Cardiac fibroblast (primary cell): ENCODE measurements at places on chromosomes 1 and 21.

DNA sequence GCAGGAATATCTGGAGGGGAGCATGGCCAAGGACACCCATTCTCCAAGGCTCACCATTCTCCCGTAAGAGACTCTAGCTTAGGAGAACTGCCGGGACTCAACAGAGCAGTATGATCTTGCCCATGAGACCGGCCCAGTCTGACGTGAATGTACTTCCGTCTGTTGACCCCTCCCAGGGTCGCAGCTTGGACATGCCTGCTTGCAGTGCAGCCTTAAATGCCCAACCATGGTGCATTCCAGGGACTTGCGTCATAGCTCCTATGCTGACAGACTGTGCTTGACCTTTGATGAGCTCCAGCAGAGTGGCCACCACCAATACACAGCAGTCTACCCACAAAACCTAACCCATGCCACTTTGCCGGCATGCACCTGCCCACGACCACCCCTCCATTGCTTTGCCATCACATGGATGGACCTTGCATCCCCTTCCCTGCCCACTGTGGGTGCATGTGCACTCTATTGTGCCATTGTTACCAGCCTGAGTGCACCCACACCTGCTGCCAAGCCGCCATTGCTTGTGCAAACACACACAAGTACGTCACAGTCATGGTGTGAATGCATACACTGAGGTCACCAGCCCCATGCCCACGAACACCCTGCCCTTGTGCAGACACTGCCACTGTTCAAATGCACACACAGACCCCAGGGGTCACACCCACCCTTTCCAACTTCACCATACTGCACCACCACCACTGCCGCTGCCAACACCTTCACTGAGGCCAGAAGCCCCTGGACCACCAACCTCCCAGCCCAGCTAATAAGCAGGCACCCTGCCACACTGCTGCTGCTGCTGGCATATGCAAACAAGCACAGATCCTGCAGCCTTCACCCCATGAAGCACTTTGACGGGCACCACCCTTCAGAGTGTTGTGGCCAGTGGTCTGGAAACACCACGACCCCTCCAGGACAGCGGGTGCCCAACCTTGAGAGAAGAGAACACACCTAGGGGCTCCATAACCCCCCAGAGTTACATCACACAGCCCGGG lies 1141.3 kb downstream of the BRINP3 start:
- no peak for DNase-seq

GRCh38 chr1:38444311-38444710 lies 397.7 kb upstream of the POU3F1 start:
- no peak for DNase-seq

GRCh38 chr1:78718566-78718965 lies 68.9 kb downstream of the IFI44 start:
- no peak for DNase-seq

DNA sequence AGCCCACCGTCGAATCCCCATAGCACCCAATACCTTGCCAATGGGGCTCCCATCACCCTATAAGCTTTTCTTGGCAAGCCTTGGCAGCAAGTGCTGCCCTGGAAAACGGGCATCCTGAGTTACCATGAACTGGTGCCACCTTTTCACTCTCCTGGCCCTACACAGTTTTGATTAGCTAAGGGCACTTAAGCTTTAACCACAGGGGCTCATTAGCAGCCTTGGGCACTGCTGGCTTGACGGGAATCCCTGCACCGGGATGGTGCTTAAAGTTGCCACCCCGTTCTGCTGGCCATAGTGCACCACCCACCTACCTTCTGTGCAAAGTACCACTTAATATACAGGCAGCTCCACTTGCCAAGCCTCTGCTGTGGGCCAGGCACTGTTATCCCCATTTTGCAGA lies 13.7 kb downstream of the PARS2 start:
- DNase-seq: no peak

GRCh38 chr21:45443595-45444181 lies 38.7 kb downstream of the COL18A1 start:
- no peak for DNase-seq

- DNase-seq: no peak
Measured at GRCh38 chr1:205353612-205354011, 3.1 kb downstream of the KLHDC8A start.

DNA sequence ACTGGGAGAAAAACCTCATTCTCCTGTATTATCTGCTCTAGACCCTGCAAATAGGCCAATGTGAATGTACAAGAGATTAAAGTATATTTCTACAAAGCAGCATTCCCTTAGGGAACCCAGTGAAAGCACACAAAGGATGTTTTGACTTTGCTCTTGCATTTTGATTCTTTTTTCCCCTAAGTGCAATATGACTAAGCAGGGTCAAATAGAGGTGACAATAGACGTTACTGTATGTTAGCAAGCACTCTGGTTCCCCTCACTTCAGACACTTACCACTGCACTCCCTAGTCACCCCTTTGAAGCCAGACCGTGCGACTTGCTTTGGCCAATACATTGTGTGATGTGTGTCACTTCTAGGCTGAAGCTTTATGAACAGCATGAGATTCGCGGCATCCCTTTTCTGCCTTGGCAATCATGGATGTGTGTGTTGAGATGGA lies 209.7 kb downstream of the RHOU start:
- peak; percentile 78 for DNase-seq

- no peak for DNase-seq
Measured at GRCh38 chr1:230826166-230826875, 42.0 kb downstream of the C1orf198 start.

- peak; percentile 49 for DNase-seq
Measured at GRCh38 chr1:153881751-153882150, 41.0 kb downstream of the GATAD2B start.

DNA sequence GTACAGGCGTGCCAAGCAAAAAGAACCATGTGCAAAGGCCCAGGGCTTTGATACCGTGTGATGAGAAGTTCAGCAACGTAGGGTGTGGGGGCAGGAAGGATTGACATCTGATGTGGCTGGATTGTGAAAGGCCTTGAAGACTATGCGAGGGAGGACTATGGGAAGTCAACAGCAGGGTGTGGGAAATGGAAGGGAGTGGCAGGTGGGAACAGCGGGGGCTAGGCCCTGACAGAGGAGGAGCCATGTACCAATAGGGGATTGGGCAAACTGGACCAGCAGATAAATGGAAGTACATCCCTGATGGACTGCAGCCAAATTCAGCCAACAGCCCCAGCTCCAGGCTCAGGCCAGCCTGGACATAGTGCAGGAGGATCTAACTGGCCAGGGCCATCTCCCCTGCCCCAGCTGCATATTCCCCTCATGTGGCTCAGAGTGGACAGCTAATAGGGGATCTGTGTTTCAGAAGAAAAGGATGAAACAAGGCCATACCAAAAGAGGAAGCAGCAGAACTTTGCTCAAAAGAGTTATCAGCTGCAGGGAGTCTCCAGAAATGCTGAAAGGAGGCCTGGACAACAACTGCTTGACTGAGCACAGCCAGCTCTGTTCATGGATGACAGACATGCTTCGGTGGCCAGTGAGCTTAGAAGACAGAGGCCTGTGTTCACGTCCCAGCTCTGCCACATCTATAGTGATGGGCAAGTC lies 140.2 kb upstream of the SGIP1 start:
- no peak for DNase-seq

GRCh38 chr1:165228111-165228655 lies 128.3 kb downstream of the LMX1A start:
- DNase-seq: no peak

DNA sequence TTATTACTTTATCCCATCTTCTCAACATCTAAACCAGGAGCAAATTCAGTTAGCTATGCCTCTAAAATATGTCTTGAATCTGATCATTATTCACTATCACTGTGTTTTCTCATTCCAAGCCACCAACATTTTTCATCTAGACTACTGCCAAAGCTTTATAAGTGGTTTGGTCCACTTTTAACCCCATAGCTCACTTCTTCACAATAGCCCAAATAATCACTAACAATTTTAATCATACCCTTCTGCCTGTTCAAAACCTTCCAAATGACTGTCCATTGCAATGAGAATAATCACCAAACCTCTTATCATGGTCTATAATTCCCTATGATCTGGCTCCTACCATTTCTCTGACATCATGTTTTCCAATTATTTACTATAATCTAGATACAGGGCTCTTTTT lies 149.8 kb upstream of the ZNHIT6 start:
- DNase-seq: no peak

GRCh38 chr1:155741908-155742307 lies 53.0 kb downstream of the DAP3 start:
- DNase-seq: no peak

DNA sequence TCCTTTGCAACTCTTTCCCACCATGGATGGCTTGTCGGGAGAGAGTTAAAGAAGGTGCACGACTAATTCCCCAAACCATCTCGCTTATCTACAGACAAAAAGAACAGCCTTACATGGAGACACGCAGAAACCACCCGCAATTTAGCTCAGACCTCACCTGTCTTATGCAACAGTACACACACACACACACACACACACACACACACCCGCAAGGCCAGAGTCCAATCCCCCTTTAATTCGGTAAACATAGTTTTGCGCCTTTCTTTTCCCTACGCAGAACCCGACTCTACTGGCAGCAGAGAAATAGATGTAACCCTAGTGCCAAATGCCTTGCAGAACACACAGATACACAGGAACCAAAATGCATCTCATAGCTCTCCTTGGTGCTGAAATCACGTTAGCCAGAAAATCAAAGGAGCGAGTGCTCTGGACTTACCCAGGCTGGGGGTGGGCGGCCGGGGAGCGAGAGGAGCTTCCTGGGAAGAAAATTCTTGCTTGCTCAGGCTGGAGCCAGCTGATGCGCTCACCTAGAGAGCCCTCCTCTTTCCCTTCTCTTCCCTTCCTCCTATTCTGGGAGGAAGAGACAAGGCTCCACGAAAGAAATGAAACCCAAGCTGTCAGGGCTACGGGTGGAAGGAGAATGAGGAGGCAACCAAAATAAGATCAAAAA lies 470 bp downstream of the TNR start:
- DNase-seq: peak; percentile 21

DNA sequence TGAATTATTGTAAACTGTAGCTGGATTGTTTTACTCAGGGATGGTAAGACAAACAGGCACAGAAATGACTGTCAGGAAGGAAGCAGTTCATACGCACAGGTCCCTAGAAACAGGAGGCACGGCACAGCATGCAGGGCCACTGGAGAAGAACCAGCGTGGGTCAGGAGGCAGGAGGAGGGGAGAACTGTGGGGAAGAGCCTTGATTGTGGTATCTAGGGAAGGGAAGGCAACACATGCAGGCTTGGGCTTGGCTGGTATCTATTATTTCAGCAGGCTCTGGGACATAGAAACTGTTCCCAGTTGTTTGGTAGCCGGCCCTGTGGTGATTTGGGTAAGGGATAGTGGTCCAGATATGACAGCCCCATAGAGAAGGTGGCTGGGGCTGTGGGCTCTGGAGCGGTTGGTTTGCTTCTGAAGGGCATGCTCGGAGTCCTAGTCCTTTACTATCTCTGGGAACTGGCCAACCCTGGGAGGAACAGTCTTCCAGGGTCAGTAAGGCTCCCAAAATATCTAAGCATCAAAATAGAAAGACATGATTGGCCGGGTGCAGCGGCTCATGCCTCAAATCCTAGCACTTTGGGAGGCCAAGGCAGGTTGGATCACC lies 43.1 kb upstream of the CCSAP start:
- no peak for DNase-seq

- no peak for DNase-seq
Measured at GRCh38 chr1:61124078-61124477, 41.7 kb downstream of the NFIA start.

DNA sequence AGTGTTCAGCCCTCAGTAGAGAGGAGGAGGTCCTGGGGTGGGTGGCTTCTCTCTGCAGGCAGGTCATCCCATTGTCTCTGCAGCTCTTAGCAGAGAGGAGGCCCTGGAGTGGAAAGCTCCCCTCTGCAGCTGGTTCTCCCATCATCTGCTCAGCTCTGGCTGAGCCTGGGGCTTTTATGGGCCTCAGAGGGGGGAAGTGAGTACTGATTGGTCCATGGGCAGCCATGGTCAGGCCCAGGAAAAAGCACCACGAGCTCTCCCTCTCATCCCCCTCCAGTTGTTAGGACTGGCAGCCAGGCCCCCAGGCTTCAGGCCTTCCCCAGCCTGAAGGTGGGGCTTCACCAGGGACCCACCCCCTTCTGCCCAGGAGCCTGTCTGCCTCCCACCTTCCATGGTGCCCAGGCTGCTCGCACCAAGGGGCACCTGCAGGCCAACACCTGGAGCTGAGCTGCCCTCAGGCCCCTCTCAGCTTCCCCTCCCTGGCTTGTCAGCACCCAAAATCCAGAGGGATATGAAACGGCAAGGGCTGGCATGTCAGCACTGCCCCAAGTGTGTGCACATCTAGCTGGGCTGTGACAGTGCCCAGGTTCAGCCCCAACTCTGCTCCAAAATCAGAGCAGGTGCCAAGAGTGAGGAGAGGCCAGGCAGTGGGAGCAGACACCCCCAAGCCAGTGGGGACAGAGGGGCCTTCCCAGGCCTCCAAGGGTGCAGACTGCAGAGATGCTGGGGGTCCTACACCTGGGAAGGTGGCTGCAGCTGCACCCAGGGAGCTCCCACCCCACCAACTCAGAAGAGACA lies 449.0 kb downstream of the MATN1 start:
- DNase-seq: no peak

DNA sequence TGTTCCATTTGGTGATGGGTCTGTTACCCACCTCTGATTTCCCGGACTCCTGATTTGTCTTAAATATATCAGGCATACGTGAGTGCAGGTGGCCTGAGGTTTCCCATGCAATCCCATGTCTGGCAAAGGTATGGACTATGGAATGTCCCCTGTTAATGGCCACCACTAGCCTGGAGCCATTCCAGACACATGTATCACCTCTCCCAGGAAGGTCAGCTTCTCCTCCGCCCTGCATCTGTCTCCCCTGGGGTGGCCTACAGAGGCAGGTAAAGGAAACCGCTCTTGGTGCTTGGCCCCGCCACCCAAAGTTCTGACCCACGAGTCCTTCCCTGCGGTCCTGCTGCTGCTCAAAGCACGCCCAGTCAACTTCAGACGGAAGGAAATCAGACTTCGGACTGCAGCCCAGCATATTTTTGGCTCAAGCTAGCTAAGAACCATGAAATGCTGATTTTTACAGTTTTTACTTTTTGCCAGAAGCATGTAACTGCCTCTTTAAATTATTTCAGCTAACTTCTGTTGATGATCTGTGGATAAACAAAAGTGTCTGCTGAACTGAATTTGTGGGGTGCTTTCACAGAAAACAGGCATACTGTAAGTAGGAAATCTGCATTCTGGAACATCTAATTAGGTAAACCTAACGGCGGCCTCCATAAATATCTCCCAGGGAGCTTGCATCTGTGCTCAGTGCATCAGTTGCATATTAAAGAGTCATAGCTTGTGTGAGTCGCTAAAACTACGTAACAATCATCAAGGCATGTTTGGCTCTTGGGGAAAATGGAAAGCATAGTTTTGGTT lies 105.9 kb downstream of the PCP4 start:
- DNase-seq: no peak

- DNase-seq: peak; percentile 46
Measured at GRCh38 chr1:245441689-245442088, 286.9 kb downstream of the KIF26B start.

GRCh38 chr1:81259625-81260411 lies 540.9 kb upstream of the ADGRL2 start:
- no peak for DNase-seq
